ENCODE measurements at places on chromosomes 4 and X.

DNA sequence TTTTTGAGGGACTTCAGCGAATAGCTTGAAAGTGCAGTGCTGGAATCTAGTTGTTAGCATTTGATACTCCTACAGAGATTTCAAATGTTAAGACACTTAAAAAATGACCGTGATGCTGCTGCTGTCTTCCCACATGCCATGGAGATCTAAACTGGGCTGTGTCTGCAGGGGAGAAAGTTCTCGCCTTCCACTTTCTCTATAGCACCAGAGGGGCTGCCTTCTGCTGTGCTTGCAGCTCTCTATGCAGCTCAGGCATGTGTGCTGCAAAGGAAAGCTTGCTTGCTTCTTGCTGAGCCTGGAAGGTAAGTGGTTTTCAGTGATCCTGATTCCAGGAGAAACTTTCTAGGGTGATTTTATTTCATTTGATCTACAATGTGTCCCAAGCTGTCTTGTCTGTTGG lies 137.8 kb downstream of the SOWAHB start:
- DNase-seq, result no peak

GRCh38 chr4:141636771-141637460 lies 533 bp downstream of the IL15 start:
- DNase-seq, result peak; percentile 61

DNA sequence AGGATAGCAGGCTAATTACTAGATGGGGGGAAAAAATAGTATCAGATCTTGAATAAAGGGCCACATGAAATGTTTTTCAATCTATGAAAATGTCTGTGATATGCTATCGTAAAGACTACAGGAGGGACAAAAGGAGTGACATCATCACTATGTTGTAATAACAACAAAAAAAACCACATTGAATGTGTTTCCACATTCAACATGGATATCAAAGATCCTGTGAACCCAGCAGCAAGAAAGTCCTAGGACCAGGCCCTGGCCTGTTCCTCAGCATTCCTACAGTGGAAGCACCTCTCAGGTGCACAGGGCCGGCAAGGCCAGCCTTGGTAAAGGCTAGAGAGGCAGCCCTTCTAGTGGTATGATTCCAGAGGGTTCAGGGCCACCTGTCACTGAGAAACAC lies 118.3 kb downstream of the RELL1 start:
- no peak for DNase-seq

DNA sequence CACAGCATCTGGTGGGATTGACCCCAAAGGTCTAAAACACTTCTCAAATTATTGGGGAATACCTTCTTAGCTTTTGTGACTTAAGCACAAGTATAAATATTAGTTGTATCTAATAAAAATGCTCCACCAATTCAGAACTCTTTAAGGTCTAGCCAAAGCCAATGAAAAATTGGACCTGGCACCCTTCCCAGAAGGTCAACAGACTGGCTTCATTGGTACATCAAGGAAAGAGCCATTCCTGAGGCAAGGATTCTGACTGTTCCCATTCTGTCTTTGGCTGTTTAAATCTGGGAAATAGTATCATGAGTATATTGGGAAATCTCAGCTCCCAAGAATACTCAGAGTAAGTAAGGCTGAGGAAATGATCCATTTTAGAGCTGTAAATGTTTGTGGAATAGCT lies 153.0 kb upstream of the TRPC5 start:
- no peak for DNase-seq

DNA sequence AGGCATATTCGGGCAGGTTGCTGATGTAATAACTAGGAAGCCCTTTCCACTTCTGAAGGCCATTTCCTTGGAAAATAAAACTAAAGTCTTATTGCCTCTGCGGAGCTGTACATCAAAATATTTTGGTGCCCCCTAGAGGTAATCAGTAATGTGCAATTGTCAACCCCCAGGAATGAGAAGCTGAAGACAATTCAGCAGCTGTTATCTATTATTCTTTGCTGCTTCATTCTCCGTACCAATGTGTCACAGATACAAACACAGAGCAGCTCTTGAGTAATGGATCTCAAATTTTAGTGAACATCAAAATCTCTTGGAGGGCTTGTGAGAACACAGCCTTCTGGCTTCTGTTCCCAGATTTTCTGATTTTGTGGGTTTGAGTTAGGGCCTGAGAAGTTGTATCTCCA lies 3.5 kb upstream of the SLIT2 start:
- peak; percentile 14 for DNase-seq

DNA sequence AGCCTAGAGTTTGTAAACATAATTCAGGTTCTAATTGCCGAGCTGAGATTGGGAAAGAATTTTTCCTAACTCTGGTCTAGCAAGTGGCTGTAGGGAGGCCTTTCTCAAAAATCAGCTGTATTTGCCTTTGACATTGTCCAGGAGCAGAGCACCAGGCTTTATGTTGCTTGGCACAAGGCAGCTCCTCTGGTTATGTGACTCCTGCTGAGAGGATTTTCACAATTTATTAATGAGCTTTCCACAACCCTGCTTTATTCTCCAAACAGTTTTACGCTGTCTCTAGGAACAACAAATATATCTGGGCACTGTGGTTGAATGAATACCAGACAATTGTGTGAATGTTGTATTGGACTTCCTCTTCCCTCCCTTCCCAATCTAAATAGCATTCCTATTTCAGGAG lies 14.9 kb downstream of the LSM6 start:
- no peak for DNase-seq

DNA sequence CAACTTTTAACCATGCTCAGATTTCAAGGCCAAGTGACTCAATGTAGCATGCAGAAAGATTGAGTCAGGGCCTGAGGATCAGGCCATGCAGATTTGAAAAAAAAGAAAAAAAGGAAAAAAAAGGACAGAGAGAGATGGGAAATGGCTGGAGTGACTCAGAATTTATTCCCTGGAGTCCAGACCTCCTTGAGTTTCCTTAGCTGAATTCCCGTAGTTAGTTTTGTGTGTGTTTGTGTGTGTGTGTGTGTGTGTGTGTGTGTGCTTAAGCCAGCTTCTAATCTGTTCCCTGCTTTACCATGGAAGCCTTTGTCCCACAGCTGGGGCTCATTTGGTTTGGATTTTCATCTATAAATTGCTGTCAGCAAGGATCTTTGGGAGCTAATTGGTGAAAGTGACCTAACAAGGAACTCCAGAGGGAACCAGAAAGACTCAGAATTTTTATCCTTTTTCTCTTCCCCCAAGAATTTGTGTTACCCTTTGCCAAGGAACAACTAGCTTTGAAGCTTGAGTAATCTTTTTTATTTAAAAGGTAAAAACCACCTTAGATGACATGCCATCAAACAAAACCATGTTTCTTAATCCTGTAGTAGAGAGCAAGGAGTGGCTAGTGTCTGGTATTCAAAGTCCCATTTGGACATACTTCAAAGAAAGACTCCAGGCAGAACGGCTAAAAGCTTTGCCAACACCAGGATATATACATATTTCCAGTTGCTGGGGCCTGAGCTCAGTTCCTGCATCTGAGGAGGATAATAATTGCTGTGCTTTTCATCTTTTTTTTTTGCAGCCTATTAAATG lies 109.0 kb upstream of the DDIT4L start:
- DNase-seq, result no peak

Measured in PC-9 (cell line).